ENCODE measurements at places on chromosomes 6 and 20.

DNA sequence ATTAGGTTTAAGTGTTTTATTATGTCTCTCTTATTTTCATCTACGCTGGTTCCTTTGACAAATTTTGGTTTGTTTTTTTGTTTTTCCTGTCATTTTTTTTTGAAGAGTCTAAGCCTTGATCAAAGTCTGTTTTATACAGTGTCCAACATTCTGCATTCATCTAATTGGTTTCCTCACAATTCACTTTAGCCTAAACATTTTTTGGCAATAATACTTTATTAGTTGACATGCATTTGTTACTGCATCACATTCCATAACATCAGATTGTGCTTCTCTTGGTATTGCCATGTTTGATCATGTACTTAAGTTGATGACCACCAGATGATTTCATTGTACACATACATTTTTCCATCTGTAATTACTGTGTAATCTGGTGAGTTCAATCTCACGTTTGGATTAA, 173.2 kb downstream of the ZFAND3 start:
- DNase-seq: no peak

- DNase-seq: no peak
Observed at GRCh38 chr6:157172231-157172701, 151.1 kb downstream of the TMEM242 start.

- DNase-seq: no peak
Observed at GRCh38 chr6:137162692-137163306, 10.6 kb downstream of the IL22RA2 start.

- no peak for DNase-seq
Observed at GRCh38 chr6:136728033-136728939, 64.0 kb downstream of the MAP3K5 start.

DNA sequence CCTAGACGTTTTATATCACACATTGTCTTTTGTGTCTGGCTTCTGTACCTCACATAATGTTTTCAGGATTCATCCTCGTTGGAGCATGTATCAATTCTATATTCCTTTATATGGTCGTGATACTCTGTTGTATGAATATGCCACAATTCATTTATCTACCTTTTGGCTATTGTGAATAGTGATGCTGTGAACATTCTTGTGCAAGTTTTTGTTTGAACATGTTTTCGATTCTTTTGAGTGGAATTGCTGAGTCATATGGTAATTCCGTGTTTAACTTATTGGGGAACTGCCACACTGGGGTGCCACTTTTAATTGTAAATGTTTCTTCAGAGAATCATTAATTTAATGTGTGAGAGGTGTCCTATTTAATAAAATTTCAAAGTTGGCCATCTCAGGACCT, 101.2 kb downstream of the SLC35B3 start:
- no peak for DNase-seq
